ENCODE measurements at places on chromosomes 12 and 14.

DNA sequence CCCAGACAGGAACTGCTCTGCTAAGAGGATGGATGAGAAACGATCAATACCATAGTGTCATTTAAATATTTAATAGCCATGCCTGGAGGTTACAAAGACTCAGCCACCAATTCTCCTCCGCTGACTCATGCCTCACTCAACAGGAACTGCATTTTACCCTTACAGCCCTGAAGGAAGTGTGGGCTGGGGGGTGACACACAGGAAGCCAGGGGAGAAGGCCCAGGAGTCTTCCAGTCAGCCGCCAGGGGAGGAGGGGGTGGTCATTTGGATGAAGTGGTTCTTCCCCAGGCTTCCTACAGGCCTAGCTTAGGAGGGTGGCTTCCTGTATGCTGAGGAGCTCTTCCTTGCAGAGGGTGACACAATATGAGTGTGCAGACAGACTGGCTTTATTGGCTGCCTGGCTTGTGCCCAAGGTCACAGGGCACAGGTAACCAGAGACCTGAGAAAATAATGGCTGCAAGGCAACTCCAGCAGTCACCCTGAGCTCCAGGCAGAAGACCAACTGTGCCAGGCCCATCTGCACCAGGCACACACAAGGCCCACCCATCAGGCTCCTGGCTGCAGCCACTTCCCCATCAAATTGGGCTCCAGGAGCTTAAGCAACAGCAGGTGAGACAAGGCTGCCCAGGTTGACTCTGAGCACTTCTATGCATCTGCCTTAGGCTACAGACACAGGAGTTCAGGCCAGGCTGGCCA, 30.6 kb upstream of the RPLP0 start:
- DNase-seq = no peak

DNA sequence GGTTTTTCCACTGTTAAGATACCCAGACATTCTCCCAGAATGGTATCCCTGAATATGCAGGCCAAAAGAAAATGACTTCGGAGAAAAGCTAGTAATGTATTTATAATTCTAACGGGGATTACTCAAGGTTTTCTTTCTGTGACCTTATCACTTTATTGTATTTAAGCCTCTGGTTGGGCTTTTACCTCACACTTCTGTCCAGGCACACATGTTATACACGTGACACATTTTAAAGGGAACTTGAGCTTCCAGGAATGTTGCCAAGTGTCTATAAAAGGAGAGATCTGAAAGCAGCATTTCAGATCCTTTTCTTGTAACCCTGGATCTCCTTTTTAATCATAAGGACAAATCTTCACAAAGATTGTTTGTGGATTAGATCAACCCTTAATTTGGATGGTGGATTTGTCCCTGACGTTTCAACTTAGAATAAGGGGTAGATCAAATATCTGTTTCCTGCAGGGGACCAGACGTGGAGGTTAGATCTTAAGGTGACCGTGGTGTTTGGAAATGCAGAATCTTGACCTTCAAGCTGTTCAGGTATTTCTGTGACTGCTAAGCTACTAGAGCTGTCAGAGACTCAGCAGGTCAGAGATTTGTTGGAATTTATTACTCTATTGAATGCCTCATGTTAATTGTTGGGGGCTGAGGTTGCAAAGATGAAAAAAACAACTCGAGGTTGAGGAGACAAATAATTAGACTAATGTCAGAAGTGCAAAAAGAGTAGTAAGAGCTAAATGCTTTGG, 1.5 kb downstream of the CIPC start:
- DNase-seq = no peak

DNA sequence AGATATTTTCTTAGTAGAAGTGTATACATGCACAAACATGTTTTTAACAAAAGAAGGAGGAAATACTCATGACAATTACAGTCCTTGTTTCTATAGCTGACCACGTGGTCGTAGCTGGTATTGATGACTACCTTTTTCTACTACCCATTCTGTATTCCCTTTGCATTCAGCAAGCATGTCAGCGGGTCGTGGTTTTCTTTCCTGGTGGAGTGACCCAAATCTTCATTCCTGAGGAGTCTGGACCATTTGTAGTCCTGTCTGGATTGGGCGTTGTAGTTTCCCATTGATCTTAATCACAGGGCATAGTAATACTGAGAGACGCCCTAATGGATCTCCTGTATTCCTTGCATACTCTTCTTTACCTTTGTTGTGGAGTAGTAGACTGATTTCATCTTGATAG, 472.1 kb upstream of the RGS6 start:
- no peak for DNase-seq

DNA sequence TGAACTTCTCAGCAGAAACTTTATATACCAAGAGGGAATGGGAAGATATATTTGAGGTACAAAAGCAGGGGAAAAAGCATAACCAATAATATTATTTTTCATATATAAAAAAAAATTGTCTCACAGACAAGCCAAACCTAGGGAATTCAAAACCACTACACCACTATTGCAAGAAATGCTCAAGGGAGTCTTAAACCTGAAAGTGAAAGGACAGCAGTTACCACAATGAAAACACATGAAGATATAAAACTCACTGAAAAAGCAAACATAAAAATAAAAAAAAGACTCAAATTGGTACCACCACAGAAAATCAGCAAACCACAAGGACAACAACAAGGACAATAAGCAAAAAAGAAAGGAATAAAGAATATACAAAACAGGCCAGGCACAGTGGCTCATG, 131.9 kb downstream of the CEP128 start:
- no peak for DNase-seq

DNA sequence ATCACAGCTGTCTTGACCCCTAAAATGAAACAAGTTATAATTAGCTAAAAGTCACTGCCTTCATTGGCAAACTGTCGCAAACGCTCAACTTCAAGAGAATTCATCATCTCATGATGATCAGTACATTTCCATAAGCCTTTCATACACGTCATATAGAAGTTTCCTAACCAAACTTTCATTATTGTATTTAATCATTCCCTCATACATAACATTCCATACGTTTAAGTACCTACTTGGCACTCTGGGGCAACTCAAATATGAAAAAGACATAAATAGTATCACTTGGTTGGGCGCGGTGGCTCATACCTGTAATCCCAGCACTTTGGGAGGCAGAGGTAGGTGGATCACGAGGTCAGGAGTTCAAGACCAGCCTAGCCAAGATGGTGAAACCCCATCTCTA, 12.4 kb upstream of the PPP2R5E start:
- DNase-seq = no peak

DNA sequence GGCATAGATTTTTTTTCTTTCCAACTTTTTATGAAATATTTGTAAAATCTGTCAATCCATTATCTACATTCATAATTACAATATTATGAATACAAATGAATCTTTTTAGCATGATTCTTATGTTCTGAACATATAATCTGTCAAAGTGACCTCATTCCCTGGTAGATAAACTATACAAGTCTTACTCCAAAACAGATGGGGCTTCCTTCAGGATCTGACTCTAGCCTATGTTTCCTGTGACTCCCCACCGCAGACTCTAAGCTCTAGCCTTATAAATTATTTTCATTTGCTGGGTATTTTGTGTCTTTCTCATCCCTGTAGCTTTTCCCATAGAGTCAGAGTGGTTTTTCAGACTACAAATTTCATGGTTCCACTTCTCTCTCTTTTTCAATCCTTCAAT, 202.1 kb upstream of the KITLG start:
- DNase-seq = no peak

- DNase-seq = no peak
Observed at GRCh38 chr12:24012528-24012927, 63.1 kb upstream of the SOX5 start.

DNA sequence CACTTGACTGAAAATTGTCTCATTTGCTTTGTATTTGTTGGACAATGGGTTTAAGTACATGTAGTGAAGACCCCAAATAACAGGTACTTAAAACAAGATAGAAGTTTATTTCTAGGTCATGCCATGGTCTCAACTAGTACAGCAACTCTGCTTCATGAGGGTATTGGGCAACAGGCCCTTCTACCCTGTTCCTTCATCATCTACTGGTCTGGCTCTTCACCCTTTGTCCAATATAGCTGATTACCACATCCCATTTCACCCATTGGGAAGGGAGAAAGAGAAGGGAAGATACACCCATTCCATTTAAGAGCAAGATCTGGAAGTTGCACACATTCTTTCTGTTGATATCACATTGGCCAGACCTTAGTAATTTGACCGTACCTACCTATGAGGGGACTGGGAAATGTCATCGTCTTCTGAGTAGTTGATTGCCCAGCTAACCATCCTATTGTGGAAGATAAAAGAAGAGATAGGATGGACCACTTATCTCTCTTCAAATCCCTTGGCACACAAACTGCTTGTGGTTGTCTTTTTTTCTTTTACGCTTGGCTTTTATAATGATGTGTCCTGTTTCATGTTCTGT, 104.6 kb downstream of the DIP2B start:
- DNase-seq = no peak

DNA sequence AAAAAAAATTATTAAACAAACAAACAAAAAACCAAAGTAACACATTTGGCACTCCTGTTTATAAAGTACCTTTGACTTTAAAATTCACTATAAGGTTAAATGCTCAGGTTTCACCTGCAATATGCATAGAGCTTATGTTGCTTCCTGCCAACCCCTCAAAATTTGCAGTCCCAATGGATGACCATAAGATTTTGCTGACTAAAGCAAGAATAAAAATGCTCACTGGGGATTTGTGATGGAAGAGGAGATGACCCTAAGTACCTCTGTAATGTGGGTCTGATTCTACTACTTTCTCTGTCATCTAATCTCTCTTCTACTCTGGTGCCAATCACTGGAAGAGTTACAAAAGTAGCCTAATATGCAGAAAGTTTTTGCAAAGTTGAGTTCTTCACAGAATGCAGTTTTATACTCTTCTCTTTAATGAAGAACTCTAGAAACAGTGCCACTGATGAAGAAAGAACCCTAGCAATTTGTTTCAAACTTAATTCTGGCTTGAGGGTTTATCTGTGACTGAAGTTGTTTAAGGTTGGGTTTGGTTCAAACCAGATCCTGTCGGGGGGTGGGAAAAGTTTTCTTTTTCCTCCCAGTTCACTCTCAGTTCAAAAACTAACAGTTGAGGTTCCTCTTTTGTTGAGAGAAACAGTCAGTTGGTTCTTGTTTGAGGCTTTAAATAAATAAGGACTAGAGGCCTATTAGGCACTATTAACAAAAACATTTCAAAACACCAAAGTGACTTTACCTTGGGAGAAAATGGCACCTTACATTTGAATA, 10.9 kb downstream of the WASHC3 start:
- DNase-seq = no peak

- no peak for DNase-seq
Observed at GRCh38 chr14:88729159-88729558, 63.6 kb downstream of the EML5 start.

GRCh38 chr12:128879898-128880764, 26.9 kb downstream of the GLT1D1 start:
- no peak for DNase-seq

DNA sequence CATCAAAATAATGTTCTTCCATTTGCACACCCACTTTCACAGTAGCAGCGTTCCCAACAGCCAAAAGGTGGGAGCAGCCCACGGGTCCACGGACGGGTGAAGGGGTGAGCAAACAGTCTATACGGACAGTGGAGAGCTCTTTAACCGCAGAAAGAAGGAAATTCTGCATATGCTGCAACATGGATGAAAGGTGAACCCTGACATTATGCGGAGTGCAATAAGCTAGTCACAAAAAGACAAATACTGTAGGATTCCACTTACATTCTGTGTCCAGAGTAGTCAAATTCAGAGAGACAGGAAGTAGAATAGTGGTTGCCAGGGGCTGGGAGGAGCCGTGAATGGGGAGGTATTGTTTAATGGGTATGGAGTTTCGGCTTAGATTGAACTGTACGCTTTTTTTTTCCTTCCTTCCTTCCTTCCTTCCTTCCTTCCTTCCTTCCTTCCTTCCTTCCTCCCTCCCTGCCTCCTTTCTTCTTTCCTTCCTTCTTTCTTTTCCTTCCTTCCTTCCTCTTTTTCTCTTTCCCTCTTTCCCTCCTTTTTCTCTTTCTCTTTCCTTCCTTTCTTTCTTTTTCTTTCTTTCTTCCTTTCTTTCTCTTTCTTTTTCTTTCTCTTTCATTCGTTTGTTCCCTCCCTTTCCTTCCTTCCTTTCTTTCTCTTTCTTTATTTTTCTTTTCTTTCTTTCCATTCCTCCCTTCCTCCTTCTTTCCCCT, 15.8 kb upstream of the ANKRD9 start:
- DNase-seq = peak; percentile 72

GRCh38 chr12:3661028-3661427, 91.9 kb downstream of the CRACR2A start:
- peak; percentile 58 for DNase-seq
